Activated naive CD4-positive, alpha-beta T cell (primary cell): ENCODE measurements at places on chromosomes 12 and 14.

DNA sequence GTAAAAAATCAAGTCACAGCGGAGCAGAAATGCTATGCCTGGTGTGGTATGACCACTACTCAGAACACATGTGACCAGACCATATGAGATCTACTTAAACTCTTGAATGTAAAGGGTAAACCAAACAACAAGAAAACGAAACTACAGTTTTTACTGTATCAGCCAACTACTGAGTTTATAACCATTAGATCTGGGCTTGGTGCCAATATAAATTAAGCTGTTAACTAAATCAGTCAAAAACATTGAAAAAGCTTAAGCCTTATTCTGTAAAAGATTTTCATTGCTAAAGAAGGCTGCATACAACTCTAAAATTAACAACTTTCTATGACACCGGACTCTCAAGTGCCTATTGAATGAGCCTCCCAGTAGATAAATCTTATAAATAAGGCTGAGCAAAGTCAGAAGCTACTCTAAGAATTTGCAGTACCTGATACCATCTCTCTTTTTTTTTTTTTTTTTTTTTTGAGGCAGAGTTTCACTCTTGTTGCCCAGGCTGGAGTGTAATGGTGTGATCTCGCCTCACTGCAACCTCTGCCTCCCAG lies 35.4 kb downstream of the SPTLC2 start:
- no peak for DNase-seq

GRCh38 chr12:31845613-31846322 lies 113.4 kb upstream of the RESF1 start:
- no peak for DNase-seq

GRCh38 chr12:27012239-27012981 lies 1.8 kb downstream of the TM7SF3 start:
- DNase-seq: no peak

DNA sequence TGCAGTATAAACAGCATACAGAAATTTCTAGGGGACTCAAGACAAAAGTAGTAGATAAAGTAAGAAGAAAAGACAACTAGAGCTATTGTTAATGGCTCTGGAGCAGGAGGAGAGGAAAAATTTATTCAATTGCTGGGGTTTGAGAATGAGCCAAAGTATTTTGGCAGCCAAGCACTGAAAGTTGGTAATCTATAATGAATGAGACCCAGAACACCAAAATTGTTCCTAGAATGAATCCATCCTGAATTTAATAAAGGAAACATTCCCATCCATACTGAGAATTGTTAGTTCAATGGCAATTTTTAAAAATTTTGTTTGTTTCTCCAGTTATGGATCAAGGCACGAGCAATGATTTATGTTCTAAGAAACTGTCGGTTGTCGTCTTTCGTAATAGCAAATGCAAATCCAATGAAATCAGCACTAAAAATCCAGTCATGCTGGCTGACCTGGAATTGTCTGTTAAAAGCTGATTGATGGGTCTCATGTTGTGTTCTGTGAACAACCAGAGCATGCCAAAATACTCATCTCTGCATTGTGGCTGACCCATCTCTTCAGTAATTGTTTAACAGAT lies 170.9 kb upstream of the LMNTD1 start:
- no peak for DNase-seq

DNA sequence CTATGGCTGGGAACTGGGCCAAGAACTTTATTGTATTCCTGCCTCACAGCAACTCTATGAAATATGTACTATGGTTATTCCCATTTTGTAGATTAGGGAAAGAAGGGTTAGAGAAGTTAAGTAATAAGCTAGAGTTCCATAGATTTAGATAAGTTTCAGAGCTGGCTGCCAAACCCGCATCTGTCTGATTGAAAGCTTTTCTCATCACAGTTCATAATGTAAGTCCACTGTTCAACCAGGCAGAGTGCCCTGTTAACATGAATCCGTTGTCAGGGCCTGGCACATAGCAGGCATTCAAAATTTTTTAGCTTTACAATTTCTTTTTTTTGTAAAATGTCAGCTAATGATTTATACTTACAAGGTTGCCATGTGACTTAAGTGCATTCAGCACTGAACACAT lies 467.3 kb downstream of the NRXN3 start:
- DNase-seq: no peak

GRCh38 chr12:54486173-54486867 lies 11.2 kb upstream of the NCKAP1L start:
- no peak for DNase-seq

DNA sequence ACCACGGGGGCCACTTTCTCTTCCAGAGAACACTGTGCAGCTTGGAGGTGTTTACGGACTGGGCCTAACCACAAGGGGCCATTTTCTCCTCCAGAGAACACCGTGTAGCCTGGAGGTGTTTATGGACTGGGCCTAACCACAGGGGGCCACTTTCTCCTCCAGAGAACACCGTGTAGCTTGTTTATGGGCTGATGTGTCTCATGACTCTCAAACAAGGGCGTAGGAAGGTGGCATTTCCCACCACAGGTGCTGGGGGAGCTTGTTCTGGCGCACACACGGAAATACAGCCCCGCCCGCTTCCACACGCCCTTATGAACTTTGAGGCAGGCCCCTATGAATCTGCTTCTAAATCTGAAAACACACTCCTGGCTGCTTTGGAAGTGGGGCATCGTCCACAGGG lies 174.6 kb upstream of the SFSWAP start:
- no peak for DNase-seq

DNA sequence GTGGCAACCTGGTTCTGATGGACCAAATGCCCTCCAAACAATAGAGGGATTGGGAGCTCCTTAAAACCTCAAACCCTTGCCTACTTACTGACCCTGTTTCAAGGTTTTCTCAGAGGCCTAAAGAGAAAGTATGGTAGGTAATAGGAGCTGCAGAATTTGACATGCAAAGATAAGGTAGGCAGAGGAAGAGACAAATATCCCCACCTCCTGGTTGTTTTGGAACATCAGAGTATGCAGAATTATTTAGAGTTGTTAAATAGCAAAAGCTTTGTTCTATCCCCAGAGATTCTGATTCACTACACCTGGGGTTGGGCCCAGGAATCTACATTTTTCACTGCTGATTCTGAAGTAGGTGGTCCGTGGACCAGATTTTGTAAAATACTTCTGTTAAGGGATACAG lies 421.2 kb downstream of the SOX5 start:
- DNase-seq: no peak

GRCh38 chr12:83779526-83779925 lies 1092.8 kb downstream of the TMTC2 start:
- no peak for DNase-seq

- no peak for DNase-seq
These were observed 55.8 kb upstream of the METAP2 start for GRCh38 chr12:95418142-95418541.

GRCh38 chr14:94138251-94138650 lies 8.8 kb upstream of the IFI27L2 start:
- no peak for DNase-seq

GRCh38 chr14:23129759-23130316 lies 10.8 kb upstream of the CEBPE start:
- no peak for DNase-seq

DNA sequence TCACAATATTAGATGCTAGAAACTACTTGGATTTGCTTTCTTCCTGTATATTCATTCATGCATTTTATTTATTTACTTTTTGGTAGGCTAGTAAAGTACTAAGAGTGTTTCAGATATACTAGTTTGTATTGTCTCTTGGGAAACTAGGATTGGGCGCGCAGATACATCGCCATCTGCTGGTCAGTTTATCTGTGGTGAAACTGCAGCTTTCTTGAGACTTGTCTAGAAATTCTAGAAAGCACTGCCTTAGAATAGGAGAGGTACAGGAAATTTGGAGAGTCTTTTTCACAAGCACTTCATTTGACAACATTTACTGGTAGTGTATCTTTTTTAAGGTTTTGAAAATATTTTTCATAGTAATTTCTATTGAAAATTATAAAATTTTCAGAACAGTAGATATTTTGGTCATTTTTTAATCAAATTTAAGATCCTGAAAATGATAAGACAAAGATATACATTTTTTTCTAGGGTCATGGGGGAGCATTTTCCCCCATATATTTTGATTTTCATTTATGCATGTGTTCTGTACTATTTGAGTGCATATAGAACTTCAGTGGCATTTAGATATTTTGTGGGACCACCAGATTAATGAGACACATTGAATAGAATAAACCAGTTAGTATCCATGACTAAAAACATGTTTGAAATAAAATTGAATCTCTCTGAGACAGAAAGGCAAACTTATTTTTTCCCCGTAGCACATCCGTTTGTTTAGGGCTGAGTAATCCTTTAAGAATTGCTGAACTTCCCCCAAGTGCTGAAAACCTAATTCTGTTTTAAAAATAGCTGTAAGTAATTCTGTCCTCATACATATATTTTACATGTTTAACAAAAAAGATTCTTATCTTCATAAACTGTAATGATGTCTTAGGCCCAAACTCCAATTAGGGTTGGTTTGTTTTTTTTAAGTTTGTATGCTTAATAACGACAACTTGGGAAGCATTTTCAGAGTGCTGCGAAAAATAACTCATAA lies 44.5 kb downstream of the SLC38A6 start:
- no peak for DNase-seq

- DNase-seq: no peak
These were observed 13.4 kb upstream of the ALDH2 start for GRCh38 chr12:111753144-111753881.

DNA sequence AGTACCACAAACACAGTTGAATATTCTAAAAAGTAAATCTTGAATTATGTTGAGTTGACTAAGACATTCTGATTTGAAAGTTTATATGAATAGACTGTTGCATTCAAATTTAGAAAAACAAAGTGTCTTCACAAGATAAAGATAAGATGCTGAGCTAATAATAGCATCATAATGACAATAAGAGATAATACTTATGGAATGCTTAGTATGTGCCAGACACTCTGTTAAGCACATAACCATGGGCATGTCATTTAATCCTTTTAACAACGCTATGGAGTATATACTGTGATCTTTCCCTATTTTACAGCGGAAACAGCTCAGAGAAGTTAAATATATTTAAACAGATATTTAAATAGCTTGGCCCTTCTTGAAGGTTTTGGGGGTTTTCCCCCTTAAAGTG lies 163.4 kb downstream of the SRGAP1 start:
- DNase-seq: no peak

DNA sequence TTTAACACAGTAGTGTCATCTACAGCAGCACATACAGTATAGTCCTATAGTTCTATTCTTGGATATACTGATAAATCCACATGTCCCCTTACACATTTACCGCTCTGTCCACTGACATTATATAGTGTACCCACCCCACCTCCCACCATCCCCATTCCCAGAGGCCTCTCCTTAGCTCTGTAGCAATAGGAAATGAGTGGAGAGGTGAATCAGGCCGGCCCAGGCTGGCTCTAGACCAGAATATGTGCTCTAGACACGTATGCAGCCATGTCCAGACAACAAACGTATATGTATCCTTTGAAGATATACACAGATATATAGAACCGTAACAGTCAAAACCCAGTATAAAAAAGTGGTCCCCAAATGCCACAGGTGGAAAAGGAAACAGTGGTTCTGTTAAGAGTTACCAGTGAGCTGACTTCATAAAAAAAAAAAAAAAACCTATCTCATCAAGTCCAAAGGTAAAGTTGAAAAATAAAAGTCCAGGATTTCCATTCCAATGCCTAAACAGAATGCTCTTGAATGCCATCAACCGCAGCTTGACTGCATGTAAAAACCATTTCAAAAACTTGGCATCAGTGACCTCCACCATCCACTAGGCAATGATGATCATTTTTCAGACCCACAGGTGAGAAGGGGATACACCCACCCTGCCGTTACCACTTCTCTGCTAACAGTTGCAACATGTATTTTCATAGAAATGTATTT lies 16.7 kb downstream of the EGLN3 start:
- DNase-seq: no peak
